ENCODE measurements at places on chromosomes 4 and X.

GRCh38 chr4:81049907-81050306, 19.4 kb downstream of the BMP3 start:
- no peak for DNase-seq

- no peak for DNase-seq
Measured at GRCh38 chr4:54213761-54214160, 15.3 kb upstream of the PDGFRA start.

- no peak for DNase-seq
Measured at GRCh38 chr4:151439320-151439719, 30.3 kb downstream of the FHIP1A start.

GRCh38 chr4:26931451-26931850, 70.8 kb downstream of the STIM2 start:
- DNase-seq = no peak

DNA sequence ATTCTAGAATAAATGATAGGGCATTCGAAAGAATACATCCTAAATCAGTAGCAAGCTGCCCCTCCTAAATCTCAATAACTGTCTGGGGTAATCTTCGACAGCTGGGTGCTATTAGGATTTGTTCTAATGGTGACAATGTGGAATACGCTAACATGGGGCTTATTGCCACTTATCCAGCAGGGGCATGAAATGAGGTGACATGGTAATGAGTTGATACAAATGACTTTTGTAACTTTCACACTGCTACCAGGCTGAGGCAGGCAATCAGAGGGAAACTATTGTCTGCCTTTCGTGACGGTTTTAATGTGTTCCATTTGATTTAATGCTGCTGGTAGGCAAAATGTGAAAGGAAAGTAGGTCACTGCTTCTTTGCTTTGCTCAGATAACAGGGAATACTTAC, 1047.4 kb upstream of the PABPC4L start:
- DNase-seq = no peak

DNA sequence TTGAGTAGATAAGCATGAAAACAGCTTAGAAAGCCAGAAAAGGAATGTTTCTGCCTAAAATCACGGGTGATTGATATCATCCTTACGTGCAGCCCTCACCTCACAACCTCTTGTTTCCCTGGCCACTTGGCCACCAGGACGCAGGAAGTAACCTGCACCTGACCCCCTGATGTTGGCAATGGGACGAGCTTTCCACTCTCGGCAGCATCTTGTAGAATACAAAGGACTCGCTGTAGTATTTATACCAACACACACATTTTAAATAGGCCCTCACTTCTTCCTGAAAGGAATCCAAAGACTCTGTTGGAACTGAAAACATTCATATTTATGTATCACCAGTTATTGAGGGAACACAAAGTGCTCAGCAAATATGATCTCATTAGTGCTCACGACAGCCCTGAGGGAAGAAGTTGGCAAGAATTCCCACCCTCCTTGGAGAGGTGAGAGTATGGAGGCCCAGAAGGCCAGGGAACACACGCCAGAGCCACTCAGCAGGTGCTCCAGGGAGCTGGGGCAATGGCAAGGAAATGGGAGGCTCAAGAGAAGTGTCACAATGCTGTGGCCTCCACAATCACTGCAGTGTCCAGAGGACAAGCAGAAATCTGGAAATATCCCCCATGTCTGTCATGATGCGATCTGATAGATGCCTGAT, 103.3 kb upstream of the KIT start:
- no peak for DNase-seq

DNA sequence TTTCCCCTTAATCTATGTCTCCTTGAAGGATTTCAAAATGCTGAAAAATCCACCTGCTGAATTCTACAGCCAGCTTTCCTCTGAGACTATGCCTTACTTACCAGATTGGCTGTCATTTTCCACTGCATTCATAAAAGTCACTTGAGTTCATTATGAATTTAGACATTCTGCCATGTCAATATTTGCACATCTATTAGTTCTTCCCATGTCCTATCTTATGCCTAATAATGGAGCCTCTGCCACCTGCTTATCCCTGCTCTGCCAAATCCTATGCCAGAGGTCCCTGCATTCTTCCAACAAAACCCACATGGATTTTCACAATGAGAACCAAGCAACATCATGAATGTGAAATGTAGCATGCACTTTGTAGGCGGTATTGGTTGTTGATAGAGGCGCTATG, 42.6 kb downstream of the GASK1B start:
- no peak for DNase-seq

GRCh38 chr4:138946306-138946705, 69.3 kb upstream of the NOCT start:
- no peak for DNase-seq

DNA sequence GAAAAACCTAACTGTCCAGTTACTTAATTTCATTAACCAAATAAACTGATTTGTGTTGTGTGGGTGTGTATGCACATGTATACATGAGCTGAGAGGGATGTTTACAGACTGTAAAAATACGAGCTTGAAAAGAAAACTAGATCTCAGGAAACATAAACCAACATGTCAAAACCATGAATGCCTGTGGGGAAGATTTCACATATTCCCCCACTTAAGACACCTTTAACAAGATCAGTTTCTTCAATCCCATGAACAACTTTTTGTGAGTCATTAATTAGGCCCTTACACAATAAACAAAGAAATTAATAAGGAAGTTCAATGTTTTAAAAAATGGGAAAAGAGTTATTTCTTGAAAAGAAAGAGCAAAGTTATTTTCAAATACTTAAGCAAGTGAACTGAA, 170.8 kb downstream of the ZNF674 start:
- DNase-seq = no peak

GRCh38 chr4:125459531-125459930, 144.8 kb downstream of the FAT4 start:
- no peak for DNase-seq

- DNase-seq = no peak
Measured at GRCh38 chrX:44494357-44494756, 48.3 kb downstream of the FUNDC1 start.

DNA sequence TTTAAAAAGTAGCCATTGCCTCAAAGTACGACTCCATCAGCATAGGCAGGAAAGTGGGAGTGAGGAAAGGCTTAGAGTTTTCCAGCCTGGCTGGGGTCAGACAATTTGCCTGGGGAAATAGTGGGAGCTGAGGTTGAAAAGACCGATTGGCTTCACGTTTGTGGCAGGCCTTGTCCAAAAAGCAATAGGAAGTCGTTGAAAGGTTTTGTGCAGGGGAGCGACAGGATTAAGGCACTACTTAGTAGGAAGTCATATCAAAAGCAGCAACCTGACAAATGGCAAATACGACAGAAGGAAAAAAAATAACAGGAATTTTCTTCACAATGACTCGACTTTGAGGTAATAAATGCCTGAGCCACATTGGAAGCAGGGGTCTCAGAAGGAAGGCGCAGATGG, 691 bp upstream of the EREG start:
- no peak for DNase-seq

- DNase-seq = no peak
Measured at GRCh38 chr4:147816382-147817254, 84.7 kb downstream of the ARHGAP10 start.

DNA sequence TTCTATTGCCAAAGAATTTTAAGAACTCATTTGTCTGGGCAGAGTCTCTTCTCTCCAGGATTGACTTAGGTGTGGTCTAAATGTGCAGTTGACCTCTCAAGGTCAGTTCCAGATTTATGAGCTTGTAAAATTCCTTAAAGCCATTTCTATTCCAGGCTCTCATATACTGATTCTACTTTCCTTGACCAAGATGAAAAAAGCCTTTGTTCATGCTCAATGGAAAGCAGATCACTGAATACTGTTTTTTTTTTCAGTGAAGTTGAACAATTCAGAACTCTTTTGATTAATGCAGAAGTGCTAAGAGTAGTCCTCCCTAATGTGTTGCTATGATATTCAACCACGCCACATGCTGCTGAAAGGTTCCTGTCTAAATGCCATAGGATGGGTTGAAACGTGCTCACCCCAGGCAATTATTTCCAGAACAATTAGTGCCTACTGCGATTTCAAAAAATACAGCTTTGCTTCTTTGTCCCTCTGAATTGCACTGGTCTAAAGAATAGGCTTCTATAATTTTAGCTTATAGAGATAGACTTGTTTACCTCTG, 312.4 kb upstream of the PABPC5 start:
- no peak for DNase-seq

DNA sequence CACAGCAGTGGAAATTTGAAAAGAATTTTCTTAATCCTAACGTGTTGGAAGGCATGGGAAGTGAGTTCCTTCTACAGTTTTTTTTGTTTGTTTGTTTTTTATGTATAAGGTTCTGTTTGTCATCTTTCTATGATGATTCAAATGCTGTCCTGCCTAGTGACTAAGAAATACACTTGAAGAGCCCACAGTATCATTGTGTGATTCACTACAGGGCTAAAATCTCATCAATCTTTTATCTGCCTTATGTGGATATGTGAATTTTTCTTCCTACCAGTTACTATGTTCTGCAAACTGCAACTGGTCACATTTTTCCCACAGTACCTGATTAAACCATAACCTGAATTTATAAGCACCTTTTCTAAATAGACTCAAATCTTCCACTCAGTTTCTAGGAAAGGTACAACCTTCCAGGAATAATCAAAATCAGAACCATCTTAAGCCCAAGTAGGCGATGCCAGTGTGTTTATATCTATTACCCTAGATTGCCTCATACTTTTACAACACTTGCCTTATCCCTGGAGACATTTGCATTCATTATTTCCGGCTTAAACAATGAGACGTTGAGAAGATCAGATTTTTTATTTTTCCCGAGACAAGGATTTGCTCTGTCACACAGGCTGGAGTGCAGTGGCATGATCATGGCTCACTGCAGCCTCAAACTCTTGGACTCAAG, 214.6 kb upstream of the GALNT7 start:
- DNase-seq = no peak

DNA sequence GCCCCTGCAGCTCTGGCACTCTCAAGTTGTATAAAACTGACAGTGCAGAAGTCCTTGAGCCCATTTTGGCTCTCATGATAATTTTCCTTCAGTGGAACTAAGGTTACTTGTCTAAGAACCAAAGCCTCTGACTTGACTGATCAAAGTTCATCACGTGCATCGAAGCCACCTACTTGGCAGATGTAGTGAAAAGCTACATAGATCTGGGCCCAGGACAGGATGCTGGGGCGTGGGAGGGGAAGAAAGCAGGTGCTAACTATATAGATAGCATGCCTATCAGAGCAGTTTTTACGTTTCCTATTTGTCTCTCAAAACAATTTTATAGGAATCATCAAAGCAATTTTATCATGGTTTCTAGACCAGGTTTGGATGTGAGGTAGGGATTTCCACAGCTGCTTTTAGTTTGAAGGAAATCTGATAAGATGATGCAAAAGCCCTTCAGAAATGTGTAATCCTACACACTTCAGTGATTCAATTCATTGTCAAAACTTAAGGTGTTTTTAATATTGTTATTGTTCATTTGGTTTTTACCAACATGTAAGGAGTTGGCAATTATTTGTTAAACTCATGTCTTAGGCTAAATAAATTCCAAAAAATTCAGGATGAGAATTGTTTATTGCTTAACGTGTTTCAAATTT, 1.2 kb upstream of the CD40LG start:
- DNase-seq = no peak

- no peak for DNase-seq
Measured at GRCh38 chr4:185793716-185794115, 18.3 kb downstream of the SORBS2 start.

DNA sequence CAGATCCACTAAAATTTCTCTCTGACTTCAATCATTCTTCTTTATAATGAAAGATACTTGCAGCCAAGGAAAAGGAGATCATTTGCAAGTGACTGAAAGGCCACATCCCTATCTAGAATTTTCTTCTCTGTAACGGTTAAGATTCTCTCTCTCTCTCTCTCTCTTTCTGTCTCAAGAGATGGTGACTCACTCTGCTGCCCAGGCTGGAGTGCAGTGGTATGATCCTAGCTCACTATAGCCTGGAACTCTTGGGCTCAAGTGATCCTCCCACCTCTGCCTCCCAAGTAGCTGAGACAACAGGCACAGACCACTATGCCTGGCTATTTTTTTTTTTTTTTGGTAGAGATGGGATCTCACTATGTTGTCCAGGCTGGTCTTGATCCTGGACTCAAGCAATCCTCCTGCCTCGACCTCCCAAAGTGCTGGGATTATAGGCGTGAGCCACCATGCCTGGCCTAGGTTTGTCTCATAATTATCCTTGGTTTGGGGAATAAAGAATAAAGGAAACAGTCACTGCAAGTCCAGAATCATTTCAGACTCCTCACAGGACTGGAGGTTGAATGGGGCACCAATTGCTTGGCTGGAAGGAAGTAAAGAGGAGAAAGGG, 33.3 kb upstream of the GALNT7 start:
- no peak for DNase-seq

GRCh38 chr4:157576671-157577217, 356.2 kb downstream of the GRIA2 start:
- no peak for DNase-seq

DNA sequence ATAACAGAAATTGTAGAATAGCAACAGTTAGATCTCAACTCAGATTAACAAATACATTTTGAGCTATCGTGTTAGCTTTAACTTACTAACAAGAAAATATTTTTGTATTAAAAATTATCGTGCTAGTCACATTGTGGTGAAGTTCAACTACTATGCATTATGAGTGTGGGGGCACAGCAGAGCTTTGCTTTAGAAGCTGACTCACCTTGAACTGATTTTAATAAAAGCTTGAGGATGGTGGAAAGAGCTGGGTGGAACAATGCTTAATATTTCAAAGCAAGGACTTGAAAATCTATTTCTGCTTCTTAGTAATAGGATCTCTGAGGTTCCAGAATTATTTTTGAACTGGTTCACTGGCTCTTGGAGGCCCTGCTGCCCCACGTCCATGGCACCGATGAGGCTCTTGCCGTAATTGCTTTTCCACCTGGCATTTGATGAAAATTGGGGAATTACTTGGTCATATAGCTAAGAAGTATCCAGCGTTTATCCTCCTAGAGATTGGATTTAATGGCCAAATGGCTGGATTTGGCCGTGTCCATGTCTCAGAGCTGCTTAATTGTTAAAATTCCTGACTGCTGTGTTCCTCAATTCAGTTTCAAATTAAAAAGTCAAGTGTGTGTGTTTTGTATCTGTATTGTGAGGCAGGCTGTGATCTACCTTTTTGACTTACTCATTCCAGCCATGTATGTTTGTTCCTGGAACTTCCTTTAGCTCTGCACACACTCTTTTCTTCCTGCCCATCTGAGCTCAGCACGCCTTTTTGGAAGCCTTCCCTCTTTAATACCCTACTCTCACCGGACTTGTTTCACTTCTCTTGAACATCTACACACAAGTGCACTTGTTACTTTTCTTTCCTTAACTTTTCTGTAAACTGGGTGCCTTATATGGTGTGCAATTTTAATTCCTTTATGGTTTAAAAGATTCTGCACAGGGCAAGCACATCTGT, 66.6 kb upstream of the LIMCH1 start:
- DNase-seq = no peak

DNA sequence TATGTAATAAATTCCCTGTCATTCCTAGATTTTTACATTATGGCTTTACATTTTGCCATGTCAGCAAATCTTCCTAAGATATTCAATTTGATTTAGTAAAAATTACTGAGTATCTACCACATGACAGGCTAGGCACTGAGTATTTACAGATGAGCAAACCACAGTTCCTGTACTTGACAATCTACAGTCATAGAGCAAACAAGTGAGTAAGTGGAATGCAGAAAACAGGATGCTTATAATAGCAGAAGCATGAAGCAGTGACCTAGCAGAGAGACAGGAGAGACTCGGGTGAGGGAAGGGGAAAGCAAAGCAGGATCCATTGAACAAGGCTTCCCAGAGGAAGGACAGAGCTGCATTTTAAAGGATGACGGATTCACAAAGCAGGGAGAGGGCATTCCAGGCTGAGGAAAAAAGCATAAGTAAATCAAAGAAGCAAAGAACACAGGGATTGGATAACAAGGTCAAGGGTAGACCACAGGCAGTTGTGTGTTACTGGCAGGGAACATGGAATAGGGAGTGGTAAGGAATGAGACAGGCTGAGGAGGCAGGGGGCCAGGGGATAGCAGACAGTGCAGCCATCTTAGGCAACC, 124.7 kb upstream of the C1QTNF7 start:
- no peak for DNase-seq

Data from stimulated activated CD8-positive, alpha-beta memory T cell treated with anti-CD3 and anti-CD28 coated beads, Interleukin-2, amount 100 ng/mL, for 1 hour (primary cell).